Activated T-cell treated with anti-CD3 and anti-CD28 coated beads for 24 hours (primary cell): ENCODE measurements at places on chromosomes 1 and 21.

DNA sequence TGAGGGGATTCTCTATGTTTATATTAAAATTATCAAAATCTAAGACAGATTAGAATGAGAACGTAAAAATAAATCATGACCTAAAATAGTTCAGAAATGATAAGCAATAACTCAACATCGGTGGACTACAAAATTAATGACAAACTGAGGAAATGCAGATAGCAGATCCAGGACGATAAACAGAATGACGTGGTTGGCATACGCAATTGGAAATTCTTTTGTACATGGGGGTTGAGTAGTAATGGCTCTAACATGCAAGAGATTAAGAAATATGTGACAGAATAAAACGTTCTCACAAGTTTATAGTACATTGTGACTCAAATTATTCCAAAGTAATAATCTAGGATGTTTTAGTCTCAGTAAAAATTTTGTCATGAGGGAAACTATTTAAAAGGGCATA, 575.2 kb upstream of the BRINP3 start:
- DNase-seq, result no peak

DNA sequence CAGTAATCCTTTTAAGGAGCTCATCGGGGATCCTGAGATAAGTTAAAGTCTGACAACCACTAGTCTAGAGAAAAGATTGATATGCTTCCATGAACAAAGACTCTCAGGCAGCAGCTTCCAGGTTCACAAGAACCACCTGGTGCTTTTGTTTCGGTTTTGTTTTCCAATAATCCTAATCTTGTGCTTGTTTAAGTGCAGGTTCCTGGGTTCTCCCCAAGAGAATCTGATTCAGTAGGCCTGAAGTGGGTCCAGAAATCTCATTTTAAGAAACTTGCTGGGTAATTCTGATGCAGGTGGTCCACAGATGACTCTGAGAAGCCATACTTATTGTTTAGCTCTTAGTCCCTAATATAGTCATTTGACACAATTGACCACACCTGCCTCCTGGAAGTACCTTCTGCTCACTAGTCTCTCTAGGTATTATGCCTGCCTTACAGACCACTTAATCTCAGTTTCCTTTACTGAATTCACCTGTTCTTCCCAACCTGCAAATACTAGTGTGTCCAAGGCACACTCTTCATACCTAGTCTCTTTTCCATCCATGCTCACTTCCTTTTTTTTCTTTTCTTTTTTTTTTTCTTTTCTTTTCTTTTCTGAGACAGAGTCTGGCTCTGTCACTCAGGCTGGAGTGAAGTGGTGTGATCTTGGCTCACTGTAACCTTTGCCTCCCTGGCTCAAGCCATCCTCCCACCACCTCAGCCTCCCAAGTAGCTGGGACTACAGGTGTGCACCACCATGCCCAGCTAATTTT, 20.5 kb upstream of the FRRS1 start:
- DNase-seq, result no peak

GRCh38 chr1:65985393-65986066, 192.8 kb downstream of the PDE4B start:
- DNase-seq, result no peak

DNA sequence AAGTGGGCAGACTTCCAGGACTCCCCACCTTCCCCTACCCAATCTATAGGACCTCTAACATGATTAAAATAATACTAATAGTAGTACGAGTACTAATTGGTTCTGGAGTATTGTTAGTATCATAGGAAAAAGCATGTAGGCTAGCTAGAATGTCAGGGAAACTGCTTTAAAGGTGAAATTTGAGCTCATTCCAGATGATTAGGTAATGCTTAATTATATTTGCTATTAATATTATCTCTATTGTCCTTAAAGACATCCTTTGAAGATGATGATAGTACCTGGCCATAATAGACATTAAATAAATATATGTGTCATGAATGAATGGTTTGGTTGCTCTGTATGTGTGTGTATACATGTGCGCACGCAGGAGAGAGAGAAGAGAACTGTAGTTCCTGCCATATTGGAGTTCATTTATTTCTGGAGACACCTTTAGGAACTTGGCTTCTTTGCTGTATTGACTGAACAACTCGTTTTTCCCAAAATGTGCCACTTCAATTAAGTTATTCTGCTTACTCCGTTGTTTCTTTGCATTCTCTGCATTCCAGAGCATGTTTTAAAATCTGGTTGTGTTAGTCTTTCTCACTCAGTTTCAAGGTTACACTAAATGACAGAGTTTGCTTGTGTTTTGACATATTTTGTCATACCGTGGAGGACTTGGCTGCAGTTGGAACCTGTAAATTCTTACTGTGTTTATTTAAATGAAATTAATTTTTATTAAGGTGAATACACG, 117.1 kb downstream of the OSBPL9 start:
- DNase-seq, result no peak

- no peak for DNase-seq
These were observed 185.9 kb downstream of the CACNA1E start for GRCh38 chr1:181669246-181669645.

- DNase-seq, result no peak
These were observed 708.8 kb upstream of the CHRM3 start for GRCh38 chr1:238677567-238677966.

GRCh38 chr1:67892476-67893125, 59.3 kb upstream of the GNG12 start:
- no peak for DNase-seq

DNA sequence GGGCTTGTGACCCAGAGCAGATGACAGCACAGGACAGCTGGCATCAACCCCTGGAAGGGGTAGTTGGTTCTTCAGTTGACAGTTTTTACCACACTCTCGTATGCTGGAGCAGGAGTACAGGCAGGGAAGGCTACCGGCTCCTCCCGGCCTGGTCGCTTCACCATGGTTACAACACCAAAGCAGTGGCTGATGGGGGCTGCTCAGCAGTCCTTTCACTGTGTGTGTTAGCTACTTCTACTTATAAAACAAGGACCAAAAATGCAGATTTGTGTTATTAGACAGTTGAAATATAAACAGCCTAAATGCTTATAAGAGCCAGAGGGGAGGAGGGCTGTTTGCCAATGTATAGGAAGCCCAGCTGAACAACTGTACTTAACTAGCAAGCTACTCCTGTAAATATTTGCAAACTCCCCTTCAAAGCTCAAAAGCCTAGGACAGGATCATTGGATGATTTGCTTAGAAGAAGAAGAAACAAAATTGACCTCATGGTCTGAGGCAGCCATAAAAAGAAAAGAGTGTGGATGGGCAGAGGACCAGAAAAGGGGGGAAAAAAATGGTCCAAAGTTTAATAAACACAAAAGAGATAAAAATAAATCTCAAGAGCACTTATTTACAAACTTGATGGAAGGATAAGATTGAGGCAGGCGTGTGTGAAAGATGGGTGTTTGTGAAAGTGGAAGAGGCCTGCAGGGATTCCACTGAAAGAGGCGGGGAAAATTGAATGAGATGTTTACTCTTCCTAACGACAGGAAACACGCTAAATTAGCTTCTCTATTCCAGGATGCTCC, 57.1 kb downstream of the TGFB2 start:
- DNase-seq, result no peak

DNA sequence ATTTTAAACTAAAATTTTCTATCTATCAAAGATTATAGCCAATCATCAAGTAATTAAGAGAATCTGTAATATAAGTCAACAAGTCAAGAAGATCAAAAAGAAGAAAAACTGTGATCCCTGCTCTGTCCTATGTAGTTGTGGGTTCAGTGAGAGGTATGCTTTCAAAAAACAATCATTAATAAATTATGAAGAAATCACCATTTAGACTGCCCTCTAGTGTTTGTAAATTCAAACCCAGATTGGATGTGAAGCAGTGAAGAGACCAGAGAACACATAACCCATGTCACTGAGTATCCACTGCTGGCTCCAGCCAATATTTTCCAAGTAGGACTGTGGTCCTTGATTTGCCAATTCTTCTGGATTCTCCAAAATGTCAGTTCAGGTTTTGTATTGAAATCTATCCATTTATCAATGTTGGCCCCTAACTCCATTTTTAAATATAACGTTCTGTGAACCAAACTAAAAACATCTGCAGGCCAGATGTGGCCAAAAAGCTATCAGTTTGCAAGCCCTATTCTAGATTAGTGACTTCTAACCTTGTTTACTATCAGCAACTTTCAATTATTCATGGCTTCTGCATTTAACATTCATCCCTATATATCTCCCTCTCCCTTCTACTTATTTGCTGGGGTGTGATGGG, 467.5 kb upstream of the CXADR start:
- no peak for DNase-seq

- DNase-seq, result no peak
These were observed 16.4 kb downstream of the MTHFR start for GRCh38 chr1:11789126-11790067.

DNA sequence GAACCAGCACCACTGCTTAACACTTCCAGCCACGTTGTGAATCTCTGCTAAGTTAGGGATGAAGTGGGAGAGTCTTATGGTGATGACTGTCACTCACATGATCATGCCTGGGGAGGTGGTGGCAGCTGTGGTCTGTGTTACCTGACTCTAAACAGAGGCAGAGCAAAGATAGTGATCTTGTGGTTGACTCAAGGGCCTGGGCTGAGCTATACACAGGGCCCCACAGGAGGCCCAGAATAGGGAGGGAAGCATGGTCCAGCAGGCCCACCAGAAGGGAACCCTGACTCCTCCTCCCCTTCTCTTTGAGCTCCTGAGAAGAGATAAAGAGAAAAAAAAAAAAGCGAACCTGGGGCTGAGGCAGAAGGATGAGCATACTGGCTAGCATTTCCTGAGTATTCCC, 55.0 kb downstream of the PLXNA2 start:
- no peak for DNase-seq

DNA sequence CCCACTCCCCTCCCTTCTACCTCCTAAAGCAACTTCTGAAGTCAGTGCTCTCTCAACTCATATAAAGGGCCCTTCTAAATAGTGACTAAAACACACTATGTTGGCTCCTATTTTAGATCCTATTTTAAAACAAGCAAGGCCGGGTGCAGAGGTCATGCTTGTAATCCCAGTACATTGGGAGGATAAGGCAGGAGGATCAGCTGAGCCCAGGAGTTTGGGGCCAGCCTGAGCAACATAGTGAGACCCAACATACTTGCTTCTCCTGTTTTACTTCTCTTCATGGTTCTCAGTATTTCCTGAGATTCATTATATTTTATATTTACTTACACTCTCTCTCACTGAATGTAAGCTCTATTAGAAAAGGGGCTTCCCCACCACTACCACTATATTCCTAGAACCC, 42.5 kb downstream of the LUZP1 start:
- DNase-seq, result no peak

DNA sequence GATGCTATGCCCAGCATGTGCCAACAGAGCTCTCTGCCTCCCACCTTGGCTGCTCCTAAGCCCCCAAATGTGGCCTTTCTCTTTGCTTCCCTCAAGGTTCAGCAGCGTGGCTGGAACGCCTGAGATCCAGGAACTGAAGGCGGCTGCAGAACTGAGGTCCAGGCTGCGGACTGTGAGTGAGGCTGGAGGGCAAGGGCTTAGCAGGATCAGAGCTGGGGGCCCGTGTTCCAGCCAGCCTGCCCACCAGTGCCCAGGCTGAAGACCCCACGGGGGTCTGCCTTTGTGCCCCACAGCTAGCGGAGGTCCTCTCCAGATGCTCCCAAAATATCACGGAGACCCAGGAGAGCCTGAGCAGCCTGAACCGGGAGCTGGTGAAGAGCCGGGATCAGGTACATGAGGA, 14.6 kb downstream of the IKBKE start:
- DNase-seq, result no peak

DNA sequence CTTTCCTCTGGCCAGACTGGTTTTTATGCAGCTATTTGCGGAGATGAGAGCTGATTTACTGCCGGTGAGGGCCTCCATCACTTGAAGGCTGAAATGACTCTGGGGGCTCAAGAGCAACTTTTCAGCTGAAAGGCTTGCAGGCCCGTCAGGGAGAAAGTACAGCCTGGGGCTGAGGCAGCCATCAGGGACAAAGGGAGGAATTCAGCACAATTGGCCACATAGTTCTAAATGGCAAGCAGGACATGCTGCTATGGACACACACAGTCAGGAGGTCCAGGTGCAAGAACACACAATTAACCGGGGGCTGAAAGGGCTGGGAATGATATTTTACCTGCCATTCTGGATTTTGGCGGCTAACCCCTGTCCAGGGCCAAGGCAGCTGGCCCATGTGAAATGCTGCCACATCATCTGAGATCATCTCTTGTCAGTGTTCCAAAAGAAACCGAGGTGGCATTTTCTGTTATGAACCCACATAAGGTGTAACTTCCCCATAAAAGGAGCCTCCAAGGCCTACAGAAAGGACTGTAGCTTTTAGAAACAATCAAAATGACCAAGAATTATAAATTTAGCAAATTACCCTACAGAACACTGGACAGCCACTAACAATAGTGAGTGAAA, 58.2 kb downstream of the LMX1A start:
- no peak for DNase-seq

DNA sequence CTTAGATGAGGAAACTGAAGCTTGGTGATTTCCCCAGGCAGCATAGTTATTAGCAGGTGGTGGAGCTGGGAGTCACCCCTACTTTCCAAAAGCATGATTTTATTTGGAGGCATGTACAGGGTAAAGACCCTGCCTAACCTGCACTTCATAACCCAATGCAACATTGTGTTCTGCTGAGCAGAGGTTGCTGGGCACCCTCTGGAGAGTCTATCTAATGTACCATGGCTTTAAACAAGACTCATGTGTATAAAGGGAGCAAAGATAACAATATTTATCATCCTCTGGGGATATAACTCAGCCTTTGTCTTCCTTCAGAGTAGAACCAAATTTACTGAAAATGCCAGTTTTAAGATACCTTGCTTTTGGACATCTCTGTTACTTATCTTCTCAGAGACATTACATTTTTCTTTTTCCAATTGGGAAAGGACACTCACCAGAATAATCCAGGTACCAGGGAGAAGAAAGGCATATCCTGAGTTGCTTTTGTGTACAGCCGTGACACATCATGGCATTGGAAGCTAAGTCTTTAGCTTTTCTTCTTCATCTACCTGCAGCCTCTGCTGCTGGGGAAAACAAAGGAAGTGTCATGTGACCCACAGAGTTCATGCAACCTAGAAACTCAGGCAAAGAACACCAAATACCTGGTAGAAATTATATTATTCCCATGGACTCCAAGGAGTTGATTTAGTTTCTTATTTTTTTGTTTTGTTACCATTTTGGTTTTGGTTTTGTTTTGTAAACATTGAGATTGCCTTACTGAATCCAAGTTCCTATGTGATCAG, 39.6 kb downstream of the ELAVL4 start:
- DNase-seq, result no peak

- DNase-seq, result no peak
These were observed 7.7 kb downstream of the PM20D1 start for GRCh38 chr1:205842229-205842628.
